ENCODE measurements at places on chromosomes 2 and 18.

DNA sequence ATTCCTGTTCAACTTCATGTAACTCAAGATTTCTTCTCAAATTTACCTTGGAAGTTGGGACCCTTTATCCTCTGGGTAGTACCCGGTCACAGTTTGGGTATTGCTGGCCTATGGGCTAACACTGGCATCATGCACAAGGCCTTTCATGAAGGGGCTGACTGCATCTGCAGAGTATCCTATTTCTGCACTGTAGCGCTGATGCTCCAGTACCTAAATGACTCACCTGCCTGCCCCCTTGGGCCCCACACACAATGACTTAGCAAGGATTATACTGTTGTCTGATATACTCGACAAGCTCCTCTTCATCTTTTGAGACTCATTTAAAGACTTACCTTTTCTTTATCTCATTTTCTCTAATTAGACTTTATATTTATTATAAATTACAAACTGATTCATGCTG, 39.9 kb downstream of the DNAH6 start:
- DNase-seq: no peak

- DNase-seq: no peak
Measured at GRCh38 chr2:212381428-212382102, 157.0 kb downstream of the ERBB4 start.

DNA sequence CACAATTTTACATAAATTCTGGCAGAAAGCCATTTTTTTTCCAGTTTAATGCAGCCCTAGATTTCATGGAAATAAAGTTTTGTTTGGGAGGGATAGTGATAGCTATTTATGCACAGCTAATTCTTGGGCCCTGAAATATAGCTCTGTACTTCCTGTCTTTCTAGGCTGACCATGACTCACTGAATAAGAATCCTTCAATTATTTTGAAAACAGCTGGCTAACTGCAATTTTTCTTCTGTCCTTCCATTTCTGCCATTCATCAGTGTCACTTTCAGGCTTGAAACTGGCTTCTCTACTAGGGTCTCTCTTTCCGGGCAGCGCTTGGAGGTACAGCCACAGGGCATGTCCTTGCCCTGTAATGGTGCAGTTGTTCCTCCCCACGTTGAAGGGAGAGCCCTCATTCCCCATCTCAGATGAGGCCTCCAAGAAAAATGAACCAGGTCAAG, 97.1 kb upstream of the TMEM178A start:
- DNase-seq: no peak

DNA sequence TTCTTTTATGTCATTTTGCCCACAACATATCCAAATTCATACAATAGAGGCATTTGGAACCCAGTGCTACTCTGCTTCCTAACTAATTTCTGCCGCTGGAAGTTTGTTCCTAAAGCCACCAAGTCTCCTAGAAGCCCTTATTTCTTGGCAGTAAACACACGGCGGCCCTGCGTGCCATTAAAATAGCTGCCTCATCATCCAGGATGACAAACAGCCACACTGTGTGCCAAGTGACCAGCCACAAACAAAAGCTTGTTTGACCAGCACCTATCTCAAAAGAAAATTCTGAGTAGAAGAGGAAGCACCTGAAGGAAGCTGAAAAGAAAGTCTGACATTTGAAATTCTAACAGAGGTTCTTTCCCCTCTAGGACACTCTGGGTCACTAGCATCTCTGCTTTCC, 64.2 kb downstream of the BCL11A start:
- no peak for DNase-seq

- no peak for DNase-seq
Measured at GRCh38 chr2:242051463-242051862, 181.9 kb downstream of the RTP5 start.

GRCh38 chr2:28586867-28587266, 91.0 kb downstream of the PLB1 start:
- no peak for DNase-seq
